ENCODE measurements at places on chromosomes 5 and 9. TPM values are rescaled to one million over a fixed set of nuclear protein-coding genes. Genes with fewer than 3 reads are reported as not detected.

DNA sequence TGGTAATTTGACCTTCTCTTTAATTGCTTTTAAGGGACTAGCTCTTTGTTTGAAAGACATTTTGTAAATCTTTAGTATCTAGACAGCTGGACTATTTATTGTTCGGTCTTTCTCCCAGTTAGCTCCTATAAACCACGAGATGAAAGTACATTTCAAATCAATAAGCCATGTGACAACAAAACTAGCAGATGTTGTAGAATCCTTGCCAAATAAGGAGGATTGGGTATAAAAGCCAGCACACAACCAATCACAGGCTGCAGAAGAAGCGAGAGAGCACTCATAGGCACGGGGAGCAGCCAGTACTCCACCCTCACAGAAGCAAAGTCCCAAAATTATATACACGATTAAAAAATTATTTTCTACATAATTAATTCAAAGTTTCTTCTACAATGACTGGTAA lies 8.1 kb upstream of the OMD start:
- H3K4me1 ChIP-seq, result no peaks in the 10 kb centered on the region
- no peaks in the 10 kb centered on the region for H3K27me3 ChIP-seq

Gene NOXA1
- 0.58 TPM for total RNA-seq

Gene SLC22A5
- 2.2 TPM for total RNA-seq

Gene SHISAL2B
- not detected for total RNA-seq

GRCh38 chr5:176774216-176775171 lies 35.9 kb upstream of the UNC5A start:
- H3K4me3 ChIP-seq, result no peak overlapping the region
- no peak for DNase-seq
- H3K4me1 ChIP-seq, result no peaks in the 10 kb centered on the region
- peaks cover 9% of the 10 kb centered on the region for H3K27me3 ChIP-seq

- peak overlapping the region; percentile 36 for H3K27ac ChIP-seq
- peaks cover 24% of the 10 kb centered on the region for H3K4me1 ChIP-seq
- DNase-seq, result no peak
- no peaks in the 10 kb centered on the region for H3K36me3 ChIP-seq
These were observed 502.1 kb downstream of the DMAC1 start for GRCh38 chr9:7297521-7297920.

Measured in activated CD8-positive, alpha-beta T cell treated with anti-CD3 and anti-CD28 coated beads, Interleukin-2, amount 10 ng/mL, durations not matched to agents 7 days and 5 days (primary cell).